BJ (cell line): ENCODE measurements at places on chromosomes 13 and 19. TPM values are rescaled to one million over a fixed set of nuclear protein-coding genes. Genes with fewer than 3 reads are reported as not detected.

TSKS gene
- 0.11 and 0.15 TPM in 2 replicates for polyA plus RNA-seq

FPR3 gene
- polyA plus RNA-seq: not detected in 2 replicates

HSPH1 gene
- polyA plus RNA-seq: 15.0 and 30.2 TPM in 2 replicates

CABP5 gene
- polyA plus RNA-seq: not detected in 2 replicates

MBD3L2 gene
- polyA plus RNA-seq: not detected in 2 replicates

- no peak for DNase-seq
Observed at GRCh38 chr13:51501592-51502152, 48.8 kb upstream of the INTS6 start.

DNA sequence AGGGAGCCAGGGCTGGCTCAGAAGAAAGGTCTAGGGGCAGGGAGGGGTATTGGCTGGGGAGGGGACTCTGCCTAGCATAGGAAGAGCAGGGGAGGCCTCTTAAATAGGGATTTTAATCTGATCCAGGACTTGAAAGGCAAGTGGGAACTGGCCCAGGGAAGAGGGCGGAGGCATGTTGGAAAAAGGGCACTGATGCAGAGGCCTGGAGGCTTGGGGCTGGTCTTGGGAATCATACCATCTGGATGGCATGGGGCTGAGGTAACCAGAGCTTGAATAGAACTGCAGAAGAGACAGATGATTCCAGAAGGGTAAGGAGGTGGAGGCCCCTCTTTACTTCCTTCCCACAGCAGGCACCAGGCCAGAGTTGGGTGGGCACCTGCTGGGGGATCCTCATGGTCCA is 29.1 kb downstream of the CERS4 start:
- DNase-seq: no peak

DNA sequence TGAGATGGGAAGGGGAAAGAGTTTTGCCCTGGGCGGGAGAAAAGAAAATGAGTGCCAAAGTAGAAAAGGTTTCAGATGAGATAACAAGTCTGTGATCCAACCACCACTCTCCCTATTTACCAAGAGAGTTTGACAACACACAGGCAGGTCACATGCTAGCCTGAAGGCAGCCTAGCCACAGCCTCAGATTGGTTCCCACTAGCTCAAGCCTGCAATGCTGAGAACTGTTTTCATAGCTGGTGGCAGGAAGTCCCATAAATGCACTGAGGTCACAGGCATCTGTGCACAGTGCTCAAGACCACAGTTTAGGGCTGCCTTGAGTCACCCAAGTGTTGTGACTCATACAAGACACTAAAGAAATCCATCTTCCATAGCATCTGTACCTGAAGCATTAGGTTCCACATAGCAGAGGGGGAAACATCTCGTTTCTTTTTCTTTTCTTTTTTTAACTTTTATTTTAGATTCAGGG is 18.5 kb upstream of the POP4 start:
- DNase-seq: peak; percentile 10
